Fibroblast of skin of right biceps (primary cell): ENCODE measurements at places on chromosomes 3 and 15.

GRCh38 chr3:127440384-127440783, 150.1 kb downstream of the TPRA1 start:
- DNase-seq, result no peak

DNA sequence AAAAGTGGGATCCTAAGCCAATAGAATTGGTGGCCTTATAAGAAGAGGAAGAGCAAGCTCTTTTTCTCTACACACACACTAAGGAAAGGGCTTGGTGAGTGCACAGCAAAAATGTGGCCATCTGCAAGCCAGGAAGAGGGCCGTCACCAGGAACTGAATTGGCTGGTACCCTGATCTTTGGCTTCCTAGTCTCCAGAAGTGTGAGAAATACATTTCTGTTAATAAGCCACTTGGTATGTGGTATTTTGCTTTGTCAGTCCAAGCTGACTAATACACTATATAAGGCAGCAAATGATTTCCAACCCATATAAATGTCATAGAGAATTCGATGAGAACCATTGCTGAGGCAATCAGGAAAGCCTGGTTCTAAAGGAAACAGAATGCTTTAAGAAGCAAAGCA, 816.3 kb upstream of the SEMA6D start:
- DNase-seq, result peak; percentile 53

GRCh38 chr15:49406352-49407118, 16.5 kb upstream of the FGF7 start:
- DNase-seq, result no peak

DNA sequence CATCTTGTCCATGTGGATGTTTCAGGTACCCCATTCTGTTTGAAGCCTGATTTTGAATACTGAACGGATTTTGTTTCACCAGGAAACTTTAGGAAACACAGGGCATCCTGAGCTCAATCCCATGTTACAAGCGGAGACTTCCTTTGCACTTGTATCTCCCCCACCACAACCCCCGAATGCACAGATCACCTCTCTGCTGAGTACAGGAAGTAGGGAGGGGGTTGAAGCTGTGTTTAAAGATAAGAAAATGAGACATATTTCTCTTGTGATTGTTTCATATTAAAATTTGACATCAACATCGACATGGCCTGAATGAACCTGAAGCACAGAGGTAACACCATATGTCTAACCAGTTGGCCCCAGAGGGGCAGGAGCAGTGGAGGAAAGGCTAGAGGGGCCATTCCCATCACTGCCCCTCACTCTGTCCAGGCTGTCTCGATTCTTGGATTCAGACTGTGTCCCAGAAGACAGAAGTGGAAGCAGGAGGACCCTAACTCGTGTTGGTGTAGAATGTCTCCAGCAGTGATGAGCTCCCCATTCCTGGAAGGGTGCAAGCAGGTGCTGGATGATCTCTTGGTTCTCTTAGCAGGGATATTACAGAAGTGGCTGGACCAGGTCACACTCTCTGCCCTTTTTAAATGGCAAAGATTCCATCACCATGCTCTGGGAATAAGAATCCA, 59.6 kb upstream of the IQSEC1 start:
- DNase-seq, result no peak

GRCh38 chr3:134344560-134344959, 29.7 kb downstream of the AMOTL2 start:
- no peak for DNase-seq

DNA sequence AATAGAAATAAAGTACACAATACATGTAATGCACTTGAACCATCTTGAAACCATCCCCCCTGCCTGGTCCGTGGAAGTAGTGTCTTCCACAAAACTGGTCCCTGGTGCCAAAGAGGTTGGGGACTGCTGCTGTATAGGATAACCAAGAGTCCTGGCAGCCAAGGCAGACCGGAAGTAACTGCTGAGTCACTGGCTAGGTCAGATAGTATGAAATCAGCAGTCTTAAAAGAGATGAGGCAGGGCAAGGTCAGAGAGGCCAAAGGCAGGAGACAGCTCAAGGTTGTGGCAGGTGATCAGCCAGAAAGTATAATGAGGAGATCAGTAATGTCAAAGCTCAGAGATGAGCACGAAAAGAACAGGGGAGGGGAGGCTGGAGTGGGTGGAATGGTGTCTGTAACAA, 60.2 kb downstream of the MAP3K13 start:
- peak; percentile 9 for DNase-seq

DNA sequence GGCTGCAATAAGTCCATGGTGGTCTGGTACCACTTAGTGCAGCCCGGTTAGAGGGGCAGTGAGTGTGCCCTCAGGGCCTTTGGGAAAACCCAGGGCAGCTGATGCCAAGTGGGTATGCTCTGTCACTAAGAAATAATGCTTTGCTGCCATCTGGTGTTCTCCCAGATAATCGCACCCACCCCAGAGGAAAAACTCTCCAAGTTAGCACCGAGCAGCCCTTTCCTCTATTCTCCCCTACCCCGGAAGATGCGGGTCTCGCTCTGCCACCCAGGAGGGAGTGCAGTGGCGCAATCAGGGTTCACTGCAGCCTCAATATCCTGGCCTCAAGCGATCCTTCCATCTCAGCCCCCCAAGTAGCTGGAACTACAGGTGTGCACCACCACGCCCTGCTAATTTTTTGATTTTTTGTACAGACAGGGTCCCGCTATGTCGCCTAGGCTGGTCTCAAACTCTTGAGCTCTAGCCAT, 21.3 kb upstream of the DAPK2 start:
- peak; percentile 59 for DNase-seq

GRCh38 chr3:122969585-122970469, 57.7 kb downstream of the SEMA5B start:
- peak; percentile 55 for DNase-seq

DNA sequence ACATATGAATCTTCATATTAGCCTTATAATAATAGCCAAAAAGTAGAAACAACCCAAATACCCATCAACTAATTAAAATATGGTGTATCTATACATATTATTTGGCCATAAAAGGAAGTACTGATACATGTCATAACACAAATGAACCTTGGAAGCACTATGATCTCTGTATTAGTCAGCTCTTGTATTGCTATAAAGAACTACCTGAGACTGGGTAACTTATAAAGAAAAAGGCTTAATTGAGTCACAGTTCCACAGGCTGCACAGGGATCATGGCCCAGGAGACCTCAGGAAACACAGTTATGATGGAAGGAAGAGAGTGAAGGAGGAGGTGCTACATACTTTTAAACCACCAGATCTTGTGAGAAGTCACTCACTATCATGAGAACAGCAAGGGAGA, 16.0 kb upstream of the CCR2 start:
- no peak for DNase-seq

DNA sequence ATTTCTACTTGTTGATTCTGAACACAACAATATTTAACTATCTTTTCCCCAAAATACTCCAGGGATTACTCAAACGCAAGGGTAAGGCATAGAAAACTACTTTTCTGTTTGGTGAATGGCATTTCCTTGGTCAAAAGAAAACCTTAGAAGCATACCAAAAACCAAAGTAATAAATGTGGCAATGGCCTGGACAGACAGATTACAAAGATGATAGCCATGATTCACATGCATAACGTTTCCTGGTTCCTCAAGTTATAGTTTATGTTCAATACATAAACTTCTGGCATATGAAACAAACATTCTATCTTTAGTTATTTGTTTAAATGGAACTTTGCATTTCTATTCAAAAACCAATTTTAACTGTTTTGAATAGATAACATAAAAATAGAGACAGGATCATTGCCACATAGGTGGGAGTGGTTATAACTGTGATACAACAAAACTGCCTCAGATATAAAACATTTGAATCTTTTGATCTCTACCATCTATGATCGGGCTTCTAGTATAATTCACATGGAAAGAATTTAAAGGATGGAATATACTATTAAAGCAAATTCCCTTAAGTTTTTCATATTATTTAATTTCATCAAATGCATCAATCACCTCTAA, 32.1 kb downstream of the FOXP1 start:
- peak; percentile 87 for DNase-seq

GRCh38 chr3:75396316-75396802, 267.8 kb upstream of the FRG2C start:
- DNase-seq, result no peak

DNA sequence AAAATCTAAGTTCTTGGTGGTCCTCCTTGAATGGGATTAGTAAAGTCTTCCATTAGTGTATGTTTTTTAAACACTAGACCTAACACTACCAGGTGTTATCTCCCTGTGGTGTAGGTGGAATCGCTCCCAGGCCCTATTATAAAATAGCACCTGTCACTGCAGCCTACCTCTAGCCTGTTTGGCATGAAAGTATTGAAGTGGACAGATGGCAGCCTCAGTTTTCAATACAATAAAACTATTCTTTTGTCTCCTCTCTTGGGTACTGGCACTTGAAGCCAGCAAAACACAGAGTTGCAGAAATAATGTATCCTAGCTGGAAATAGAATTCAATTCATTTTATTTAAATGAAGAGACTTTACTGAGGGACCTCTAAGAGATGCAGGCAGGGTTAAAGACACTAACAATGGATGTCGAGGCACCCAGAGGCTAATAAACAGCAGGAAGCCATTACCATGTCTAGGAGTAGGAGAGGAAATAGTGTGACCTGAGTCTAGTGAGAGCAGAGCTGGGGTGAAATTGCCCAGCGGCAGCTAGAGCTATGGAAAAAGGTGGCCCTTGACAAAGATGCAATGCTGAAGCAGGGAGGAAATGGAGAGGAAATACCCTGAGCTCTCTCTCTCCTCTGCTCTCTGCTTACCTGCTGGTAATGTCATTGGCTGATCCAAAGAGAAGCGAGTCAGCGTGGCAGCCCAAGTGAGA, 49.1 kb upstream of the TMEM158 start:
- no peak for DNase-seq

- DNase-seq, result no peak
Measured at GRCh38 chr3:100075851-100076730, 38.2 kb downstream of the FILIP1L start.

- no peak for DNase-seq
Measured at GRCh38 chr15:84987949-84988624, 6.4 kb downstream of the PDE8A start.

DNA sequence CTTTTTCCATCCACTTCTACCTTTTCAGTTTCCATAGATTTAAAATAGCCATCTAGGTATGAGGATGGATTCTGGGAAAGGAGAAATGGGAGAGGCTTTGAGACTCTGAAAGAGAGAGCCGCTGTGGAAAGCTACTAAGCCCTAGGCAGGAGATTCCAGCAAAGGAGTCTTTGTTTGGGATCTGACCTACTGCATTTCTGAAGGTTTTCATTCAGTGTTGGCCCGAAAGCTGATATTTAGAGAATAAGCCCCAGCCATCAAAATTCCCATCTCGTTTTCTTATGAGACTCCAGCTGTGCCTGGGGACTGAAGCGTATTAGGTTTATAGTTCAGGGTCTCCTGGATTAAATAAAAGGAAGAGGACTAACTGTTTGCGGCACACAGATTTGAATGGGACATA, 19.5 kb downstream of the LIPH start:
- no peak for DNase-seq

DNA sequence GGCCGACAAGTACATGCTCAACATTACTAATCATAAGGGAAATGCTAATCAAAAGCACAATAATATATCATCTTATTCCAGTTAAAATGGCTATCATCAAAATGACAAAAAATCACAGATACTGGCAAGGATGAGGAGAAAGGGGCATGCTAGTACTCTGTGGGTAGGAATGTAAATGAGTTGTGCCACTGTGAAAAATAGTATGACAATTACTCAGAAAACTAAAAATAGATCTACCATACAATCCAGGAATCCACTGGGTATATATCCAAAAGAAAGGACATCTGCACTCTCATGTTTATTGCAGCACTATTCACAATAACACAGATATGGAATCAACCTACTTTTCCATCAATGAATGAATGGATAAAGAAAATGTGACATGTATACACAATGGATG, 1256.5 kb downstream of the SI start:
- DNase-seq, result no peak

DNA sequence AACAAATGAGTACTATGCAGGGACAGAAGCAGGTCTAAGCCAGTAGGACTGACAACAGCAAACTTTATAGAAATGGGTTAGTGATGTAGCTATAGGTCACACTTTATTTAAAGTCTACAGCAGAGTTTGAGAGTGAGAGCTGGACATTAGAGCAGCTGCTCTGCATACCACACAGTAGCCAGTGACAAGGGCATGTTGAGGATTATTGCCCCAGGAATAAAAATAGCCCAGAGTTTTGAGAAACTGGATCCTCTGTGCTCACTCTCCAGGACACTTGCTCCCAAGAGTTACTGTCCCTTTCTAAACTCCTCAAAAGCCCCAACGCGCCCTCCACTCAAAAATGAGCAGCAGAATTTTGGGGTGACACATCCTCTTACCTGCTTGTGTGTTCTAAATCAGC, 21.1 kb downstream of the LRTM1 start:
- DNase-seq, result no peak

GRCh38 chr3:186719945-186720739, 3.0 kb downstream of the KNG1 start:
- no peak for DNase-seq

DNA sequence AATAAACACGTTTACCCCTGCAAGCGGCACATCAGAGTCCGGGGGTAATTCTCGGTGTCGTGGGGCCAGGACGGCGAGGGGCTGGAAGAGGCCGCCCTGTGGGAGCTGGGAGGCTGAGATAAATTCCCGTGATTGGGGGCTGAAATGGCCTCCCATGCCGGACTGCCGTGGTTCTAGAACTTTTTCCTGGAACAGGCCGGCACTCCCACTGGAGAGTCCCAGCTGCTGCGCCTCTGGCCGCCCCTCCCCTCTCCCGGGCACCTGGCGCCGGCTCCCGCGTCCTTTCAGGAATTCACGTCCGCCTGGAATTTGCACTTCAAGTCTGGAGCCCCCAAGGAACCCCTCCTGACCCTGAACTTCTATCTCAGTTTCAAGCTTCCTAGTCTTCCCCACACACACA, 10.8 kb upstream of the LRRC2 start:
- no peak for DNase-seq

GRCh38 chr15:35186346-35186745, 101.3 kb upstream of the NANOGP8 start:
- no peak for DNase-seq

DNA sequence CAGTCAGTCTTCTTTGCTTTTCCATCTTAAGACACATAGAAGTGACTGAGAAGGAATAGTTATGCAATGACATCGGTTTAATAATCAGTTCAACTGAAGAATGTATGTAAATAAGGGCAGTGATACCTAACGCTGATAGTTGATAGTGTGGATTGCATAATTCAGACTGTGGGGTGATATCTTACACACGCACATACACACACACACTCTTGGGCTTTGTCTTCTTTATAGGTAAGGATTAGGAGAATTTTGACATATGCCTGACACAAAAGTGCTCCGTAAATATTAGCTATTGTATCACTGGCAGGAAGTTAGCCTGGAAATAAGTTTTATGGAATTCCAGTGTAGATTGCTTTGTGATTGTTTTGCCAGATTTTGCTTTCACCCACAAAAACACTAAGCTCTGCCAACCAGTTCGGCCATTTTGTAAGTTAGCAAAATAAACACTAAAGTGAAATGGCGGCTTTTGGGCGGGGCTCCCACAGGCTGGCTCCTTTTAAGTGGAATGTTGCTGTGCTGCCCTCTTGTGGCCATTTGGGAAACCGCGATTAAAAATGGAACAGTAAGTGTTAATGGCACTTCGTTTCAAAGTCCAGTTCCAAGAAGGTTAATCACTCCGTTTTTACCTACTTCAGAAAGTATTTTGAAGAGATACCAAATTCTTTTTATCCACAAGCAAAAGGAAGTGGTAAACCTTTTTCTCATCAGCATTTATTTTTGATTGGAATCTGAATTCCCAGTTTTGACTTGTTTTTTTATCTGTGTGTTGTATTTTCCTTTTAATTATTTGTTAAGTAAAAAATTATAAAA, 17.7 kb downstream of the CHD2 start:
- peak; percentile 92 for DNase-seq

- no peak for DNase-seq
Measured at GRCh38 chr15:26806151-26806550, 33.3 kb upstream of the GABRB3 start.

GRCh38 chr3:112508860-112509259, 9.6 kb upstream of the BTLA start:
- DNase-seq, result no peak
